ENCODE measurements at places on chromosomes 4 and X.

GRCh38 chrX:42732506-42732905 lies 45.5 kb downstream of the PPP1R2C start:
- no peak for DNase-seq

DNA sequence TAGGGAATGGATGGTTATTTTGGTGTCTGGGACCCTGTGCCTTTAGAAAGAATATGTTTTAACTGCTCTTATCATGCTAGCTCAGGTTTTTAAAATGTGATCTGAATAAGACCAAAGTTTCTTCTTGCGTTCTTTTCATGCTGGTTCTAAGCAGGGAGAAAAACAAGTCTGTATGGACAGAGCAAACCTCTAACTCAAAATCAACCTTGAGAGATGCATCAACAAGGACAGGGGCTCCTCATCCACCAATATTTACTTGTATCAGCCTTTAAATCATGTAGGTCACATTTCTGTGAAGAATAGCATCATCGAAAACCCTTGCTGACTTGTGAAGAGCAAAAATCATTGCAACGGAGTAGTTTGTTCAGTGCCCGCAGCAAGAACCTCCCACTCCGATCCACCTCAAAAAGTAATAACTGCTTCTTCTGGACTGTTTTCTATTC lies 1.2 kb downstream of the ATP10D start:
- DNase-seq, result no peak

- DNase-seq, result no peak
Observed at GRCh38 chr4:37641352-37641751, 44.8 kb downstream of the RELL1 start.

GRCh38 chrX:101931136-101931487 lies 715 bp downstream of the ZMAT1 start:
- DNase-seq, result no peak

DNA sequence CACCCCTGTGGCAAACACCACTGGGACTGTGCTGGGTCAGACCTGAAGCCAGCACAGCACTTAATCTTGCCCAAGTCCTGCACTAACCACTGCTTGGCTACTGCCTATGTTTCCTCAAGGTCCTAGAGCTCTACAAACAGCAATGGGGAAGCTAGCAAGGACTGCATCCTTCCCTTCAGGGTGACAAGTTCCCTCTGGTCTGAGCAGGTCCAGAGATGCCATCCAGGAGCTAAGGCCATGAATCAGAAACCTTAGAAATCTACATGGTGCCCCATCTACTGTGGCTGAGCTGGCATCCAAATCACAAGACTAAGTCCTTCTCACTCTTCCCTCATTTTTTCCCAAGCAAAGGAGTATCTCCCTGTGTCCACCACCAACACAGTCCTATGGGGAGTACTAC lies 239.7 kb upstream of the UGT8 start:
- no peak for DNase-seq

DNA sequence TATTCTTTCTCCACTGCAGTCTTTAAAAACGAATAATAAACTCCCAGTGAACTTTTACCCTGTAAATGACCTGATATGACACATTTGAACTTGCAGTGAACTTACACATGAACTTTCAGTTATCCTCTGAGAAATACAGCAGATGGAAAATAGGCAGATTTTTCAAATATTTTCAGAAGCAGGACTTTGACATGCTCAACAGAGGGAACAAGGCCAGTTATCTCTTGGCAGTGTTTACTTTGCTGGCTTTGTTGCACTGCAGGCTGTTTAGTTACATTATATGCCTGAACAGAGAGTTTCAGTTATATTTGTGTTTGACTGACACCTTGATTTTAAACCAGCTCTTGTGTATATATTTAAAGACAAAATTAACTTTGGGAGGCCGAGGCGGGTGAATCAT lies 47.6 kb upstream of the FGG start:
- DNase-seq, result no peak

DNA sequence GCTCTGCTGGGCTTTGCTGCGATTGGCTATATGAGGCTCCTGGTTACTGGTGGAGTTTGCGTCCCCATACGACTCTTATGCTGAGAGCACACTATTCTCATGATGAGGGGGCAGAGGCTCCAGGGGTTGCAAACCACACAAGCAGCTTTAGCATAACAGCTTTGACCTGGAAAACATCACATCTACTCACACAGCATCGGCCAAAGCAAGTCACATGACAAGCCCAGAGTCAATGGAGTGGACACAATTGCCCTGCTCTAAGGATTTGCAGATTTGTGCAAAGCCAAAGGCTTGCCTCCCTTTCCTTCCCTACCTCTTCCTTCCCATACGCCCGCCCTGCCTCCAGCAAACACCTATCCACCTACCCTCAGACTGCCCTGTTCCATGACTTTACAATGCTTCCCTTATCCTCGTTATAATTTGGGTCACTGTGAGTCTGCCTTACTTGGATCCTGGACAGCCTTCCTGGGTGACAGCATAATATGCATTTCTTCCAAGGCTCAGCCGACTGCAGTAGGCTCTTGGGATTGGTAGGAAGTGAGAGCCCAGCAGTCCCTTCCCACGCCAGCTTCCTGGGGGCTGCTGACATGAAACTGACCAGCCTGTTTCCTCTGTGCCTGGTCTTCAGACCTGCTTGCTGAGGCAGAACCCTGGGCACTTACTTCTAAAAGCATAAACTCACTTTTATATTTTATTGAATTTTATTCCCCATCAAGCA lies 208.2 kb upstream of the PSAPL1 start:
- no peak for DNase-seq

- DNase-seq, result no peak
Observed at GRCh38 chr4:145920205-145920604, 18.4 kb downstream of the ZNF827 start.

GRCh38 chr4:112982680-112983079 lies 66.8 kb upstream of the ANK2 start:
- DNase-seq, result no peak

GRCh38 chrX:96098471-96098870 lies 586.2 kb upstream of the DIAPH2 start:
- DNase-seq, result no peak

- DNase-seq, result no peak
Observed at GRCh38 chrX:109643687-109644086, 18.7 kb upstream of the KCNE5 start.

DNA sequence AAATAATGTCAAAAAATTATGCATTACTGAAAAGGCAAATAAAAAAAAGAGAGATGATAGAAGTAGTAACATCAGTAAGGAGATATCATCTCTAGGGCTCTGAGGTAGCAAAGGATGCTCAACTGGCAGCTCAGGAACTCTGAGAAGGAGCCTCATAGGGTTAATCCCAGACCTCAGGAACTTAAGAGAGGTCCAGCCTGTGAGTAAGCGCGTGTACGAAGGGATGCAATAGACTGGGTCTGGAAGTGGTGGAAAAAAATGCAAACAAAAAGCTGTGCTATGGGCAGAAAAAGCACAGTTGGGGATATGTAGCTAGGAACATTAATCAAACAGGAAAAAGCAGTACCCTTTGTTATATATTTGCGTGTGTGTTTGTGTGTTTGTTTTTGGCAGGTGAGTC lies 282.0 kb downstream of the GALNTL6 start:
- DNase-seq, result no peak

DNA sequence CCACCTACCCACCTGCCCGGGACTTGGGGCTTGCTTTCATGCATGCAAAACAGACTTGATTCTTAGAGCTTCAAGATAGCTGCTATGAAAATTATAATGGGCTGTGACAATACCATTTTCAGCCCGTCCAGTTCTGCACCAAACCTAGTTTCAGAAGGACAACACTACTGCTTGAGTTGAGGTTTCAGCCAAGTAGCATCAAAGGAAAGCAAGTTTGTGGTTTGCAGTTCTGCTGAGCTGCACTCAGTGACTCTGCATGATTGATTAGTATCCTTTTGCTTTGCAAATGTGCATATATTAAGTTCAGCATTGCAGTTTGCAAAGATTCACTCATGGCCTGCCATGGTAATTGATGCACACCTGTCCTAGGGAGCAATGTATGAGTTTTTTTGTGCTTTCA lies 442.7 kb downstream of the RPA4 start:
- DNase-seq, result no peak

DNA sequence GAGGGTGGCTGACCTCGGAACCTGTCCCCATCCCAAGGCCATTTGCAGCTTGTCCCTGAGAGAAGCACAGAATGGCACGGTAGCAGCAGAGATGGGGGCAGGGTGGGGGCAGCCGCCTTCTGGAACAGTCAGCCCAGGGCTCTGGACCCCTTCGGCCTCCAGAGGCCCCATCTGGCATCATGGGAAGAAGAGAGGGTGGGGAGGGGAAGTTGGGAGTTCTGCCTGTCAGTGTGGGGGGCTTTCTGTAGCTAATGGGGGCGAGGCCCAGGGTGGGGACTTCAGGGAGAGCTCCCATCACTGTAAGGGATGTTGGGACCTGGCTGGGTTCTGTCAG lies 62.9 kb upstream of the ADRA2C start:
- no peak for DNase-seq

- DNase-seq, result no peak
Observed at GRCh38 chr4:76989391-76990061, 40.0 kb downstream of the SEPTIN11 start.

GRCh38 chr4:110620322-110620690 lies 2.6 kb downstream of the PITX2 start:
- DNase-seq, result no peak

GRCh38 chrX:40063555-40063954 lies 34.2 kb downstream of the BCOR start:
- no peak for DNase-seq

GRCh38 chr4:105246712-105247111 lies 100.0 kb downstream of the TET2 start:
- no peak for DNase-seq

DNA sequence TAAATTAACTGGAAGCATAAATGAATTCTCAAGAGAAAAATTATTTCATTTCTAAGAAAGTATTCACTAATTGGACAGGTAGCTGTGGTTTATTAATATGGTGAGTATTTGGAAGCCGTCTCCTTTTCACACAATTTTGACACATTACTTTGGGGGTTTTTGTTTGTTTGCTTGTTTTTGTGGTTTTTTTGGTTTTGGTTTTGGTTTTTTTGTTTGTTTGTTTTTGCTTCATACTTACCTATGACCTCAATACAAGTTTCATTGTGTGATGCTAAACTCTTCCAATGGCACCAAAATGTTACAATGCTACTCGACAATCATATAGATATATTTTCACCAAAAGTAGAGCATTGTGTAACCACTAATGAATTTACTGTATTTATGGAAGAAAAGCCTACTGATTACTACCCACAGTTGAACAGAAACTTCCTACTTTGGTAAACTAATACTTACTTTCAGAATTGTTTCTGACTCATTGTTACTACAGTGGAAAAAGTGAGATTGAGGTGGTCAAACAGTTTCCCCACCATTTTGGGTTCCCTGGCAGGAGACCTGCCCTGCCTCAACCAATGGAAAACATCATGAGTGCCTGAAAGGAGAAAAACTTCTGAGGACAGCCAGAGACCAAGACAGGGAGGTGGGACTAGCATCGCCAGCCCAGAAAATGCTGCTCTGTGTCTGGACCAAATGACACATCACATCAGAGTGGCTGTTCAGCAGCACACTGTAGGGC lies 443.1 kb downstream of the HNRNPD start:
- DNase-seq, result no peak

- DNase-seq, result no peak
Observed at GRCh38 chr4:47933840-47934239, 19.5 kb upstream of the NFXL1 start.

GRCh38 chr4:82256718-82257117 lies 117.1 kb downstream of the HNRNPD start:
- no peak for DNase-seq

DNA sequence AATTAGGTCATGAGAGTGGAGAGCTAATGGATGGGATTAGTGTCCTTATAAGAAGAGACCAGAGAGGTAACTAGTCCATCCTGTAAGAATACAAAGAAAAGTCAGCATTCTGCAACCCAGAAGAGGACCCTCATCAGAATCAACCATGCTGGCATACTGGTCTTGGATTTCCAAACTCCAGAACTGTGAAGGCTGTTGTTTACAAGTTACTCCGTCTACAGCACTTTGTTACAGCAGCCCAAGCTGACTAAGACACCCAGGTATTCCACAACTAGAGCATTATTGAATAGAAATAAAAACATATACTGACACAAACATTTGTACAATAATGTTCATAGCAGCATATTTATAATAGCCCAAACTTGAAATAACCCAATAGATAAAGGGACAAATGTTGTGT lies 9.2 kb downstream of the TMEM156 start:
- no peak for DNase-seq

GRCh38 chr4:32002037-32002747 lies 1282.0 kb downstream of the PCDH7 start:
- DNase-seq, result no peak

- peak; percentile 77 for DNase-seq
Observed at GRCh38 chrX:153934762-153935325, at the start of gene NAA10. Gene NAA10, minus strand, starts transcription at chrX:153935037. Its CDS starts 133 bp downstream, at chrX:153934904.

DNA sequence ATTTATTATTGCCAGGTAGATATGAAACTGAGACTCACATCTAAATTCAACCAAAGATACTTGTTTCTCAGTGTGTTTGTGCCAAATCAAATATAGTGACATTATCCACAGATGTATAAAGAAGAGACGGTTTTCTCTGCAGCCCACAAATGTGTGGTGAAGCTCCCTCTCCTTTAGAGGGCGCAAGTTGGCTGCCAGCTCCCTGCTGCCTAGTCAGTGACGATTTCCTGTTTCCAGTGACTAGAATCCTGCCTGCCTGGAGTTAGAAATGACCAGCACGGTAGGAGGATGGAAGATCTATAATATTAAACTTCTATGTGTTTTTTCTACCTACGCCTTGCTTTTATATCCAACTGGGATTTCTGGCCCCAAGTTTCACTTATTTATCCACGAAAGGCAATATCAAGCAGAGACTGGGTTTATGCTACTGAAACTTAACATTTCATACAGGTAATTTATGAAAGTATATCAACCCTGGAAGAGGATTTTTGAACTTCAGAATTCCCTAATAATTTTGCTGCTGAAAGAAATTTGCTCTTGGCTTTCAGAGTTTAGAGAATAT lies 1793.7 kb upstream of the TENM3 start:
- DNase-seq, result no peak

GRCh38 chr4:53714236-53715140 lies 123.2 kb upstream of the LNX1 start:
- no peak for DNase-seq

DNA sequence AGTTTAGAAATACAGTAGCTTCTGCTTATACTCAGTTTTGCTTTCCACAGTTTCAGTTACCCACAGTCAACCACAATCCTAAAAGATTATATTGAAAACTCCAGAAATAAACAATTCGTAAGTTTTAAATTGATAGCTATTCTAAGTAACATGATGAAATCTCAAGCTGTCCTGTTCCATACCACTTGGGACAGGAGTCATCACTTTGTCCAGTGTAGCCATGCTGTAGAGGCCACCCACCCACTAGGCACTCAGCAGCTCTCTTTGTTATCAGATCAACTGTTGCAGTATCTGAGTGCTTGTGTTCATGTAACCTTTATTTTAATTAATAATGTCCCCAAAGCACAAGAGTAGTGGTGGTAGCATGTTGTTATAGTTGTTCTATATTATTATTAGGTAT lies 117.5 kb upstream of the IQCM start:
- DNase-seq, result no peak

Measured in left forelimb (tissue), 1 donor.